T-helper 9 cell (primary cell): ENCODE measurements at places on chromosomes 7 and 10.

DNA sequence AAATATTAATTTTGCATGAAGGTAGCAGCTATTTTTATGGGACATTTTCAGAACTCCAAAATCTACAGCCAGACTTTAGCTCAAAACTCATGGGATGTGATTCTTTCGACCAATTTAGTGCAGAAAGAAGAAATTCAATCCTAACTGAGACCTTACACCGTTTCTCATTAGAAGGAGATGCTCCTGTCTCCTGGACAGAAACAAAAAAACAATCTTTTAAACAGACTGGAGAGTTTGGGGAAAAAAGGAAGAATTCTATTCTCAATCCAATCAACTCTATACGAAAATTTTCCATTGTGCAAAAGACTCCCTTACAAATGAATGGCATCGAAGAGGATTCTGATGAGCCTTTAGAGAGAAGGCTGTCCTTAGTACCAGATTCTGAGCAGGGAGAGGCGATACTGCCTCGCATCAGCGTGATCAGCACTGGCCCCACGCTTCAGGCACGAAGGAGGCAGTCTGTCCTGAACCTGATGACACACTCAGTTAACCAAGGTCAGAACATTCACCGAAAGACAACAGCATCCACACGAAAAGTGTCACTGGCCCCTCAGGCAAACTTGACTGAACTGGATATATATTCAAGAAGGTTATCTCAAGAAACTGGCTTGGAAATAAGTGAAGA, 112.3 kb downstream of the CFTR start:
- no peak for DNase-seq

DNA sequence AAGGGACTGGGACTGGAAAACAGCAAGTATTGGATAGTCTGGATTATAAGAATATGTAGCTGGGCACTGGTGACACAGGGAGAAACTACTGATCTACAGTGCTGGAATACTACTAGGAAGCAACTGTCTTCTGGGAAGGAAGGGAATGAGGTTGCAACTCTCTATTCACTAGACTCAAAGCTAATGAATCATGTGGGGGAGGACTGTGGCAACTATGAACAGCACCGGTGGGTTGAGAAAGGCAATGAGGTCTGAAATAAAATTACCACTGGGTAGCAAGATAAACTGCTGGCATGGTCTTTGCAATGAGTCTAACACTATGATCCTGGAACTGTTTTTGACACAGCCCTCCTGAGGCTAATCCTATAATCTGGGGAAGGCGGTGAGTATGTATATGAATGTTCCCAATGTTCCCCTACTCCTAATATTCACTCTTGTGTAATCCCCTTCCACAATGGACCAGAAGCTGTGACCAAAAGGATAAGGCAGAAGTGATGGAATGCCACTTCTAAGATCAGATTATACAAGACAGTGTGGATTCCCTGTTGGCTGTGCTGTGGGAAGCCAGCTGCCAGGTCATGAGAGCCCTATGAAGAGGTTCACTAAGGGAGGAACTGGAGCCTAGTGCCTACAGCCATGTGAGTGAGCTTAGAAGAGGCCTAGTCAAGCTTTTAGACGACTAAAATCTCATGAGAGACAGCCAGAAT, 101.3 kb upstream of the DNAJB12 start:
- no peak for DNase-seq

GRCh38 chr10:110524859-110525232, 27.1 kb downstream of the DUSP5 start:
- no peak for DNase-seq

- DNase-seq: no peak
Measured at GRCh38 chr10:14603534-14604102, 171.1 kb downstream of the FAM107B start.

DNA sequence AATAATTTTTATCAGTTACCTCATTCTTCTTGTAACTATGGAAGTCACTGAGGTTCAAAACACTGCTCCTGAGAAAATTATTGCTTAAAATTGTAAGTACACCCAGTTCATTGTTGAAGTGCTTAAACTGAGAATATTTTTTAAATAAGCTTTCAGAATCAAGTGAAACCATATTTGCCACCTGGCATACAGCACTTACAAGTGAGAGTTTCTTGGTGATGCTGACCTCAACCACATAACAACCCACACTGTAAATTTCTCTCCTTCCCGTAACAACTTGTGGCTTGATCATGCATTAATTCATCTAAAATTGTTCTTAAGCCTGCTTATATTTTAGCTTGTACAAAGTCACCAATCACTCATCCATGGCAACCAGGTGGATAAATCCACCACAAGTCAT, 34.0 kb downstream of the IMMP2L start:
- no peak for DNase-seq

- DNase-seq: no peak
Measured at GRCh38 chr10:58555170-58555929, 42.7 kb downstream of the BICC1 start.

- no peak for DNase-seq
Measured at GRCh38 chr7:44173911-44174693, 15.1 kb downstream of the GCK start.

DNA sequence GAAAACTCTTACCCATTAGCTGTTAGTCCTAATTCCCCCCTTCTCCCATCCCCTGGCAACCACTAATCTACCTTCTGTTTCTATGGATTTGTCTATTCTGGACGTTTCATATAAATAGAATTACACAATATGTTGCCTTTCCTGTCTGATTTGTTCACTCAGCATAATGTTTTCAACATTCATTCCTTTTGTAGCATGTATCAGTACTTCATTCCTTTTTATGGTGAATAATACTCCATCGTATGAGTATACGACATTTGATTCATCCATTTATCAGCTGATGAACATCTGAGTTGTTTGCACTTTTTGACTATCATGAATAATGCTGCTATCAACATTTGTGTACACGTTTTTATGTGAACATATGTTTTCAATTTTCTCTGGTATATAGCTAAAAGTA, 4.4 kb upstream of the FRAT1 start:
- no peak for DNase-seq

DNA sequence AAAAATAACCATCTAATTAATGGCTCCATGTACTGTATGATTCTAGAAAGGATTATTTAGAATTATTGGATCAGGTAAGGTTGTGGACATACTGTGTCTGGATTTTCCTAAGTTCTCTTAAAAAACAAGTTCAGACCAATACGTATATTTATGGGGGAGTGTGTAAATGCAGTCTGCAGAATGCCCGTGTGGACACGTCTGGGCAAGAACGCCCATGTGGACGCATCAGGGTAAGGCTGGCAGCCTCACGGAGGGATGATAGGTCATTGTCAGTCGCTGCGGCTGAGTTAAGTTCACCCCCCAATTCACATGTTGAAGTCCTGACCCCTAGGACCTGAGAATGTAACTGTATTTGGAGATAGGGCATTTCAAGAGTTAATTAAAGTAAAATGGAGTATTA, 160.0 kb upstream of the SHH start:
- DNase-seq: no peak

GRCh38 chr10:71188201-71188600, 24.2 kb upstream of the UNC5B start:
- no peak for DNase-seq

DNA sequence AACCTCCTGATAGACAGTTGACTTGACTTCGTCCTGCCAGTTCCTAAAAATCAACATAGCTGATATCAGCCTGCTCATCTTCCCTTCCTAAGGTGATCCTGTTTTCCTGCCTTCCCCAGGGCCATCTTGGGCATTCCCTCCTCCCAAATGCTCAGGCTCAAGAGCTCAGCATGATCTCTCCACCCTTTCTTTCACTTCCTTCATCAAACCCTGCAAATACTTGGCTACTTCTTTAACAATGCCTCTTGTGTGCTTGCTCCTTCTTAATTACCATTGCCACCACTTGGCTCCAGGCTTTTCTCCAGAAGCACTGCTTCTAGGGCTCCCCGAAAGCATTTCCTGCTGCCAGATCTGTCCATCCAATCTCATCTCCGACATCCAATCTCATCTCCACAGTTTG, 7.3 kb downstream of the FSCN3 start:
- DNase-seq: no peak

DNA sequence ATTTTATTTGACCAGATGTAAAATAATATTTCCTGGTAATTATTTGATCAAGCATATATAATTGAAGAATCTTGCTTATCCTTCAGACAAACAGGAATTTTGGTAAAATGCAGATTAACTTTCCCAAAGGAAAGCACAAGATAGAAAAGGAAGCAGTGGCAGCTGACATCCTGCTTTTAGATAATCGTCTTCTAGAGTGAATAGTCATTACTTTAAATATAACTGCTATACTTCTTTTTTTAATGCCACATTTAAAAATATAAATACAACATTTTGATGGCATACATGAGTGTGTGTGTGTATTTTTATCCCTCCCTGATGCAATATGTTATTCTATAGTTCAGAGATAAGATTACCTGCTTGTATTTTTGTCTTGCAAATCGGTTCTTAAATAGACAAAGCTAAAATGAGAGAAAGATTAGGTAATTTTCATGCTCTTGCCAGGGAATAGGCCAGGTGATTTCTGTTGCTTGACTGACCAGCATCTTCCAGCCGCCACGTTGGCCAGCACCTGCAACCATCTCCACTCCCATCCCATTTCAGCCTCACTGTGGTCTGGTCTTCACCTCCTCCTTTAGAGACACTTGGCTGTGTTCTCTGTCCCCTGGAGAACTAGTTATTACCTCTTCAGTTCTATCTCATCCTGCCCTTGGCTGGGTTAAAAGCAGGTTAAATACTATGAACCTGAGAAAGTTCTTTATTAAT, 58.1 kb downstream of the MDFIC start:
- DNase-seq: no peak

DNA sequence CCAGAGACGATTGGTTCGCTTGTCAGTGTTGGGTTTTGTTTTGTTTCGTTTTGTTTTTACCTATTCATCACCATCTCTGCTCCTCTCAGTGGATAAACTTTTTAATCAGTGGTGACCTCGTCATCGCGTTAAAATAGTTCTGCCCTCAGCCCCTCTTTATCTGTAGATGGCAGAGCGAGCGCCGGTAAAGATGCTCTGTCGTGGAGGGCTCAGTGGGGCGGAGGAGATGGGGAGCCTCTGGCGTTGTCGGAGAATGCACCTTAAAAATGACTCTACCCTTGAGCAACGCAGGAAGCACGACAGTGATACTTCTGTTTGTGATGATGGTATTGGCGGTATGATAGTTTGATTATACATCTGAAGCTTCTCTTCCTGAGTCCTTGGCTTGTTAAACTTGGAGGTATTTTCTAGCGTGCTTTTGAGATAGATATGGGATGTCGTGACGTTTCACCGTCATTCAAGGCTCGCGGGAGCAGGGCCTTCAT, 554 bp downstream of the CSGALNACT2 start:
- peak; percentile 48 for DNase-seq

GRCh38 chr10:133151543-133151972, 8.5 kb upstream of the KNDC1 start:
- DNase-seq: no peak

DNA sequence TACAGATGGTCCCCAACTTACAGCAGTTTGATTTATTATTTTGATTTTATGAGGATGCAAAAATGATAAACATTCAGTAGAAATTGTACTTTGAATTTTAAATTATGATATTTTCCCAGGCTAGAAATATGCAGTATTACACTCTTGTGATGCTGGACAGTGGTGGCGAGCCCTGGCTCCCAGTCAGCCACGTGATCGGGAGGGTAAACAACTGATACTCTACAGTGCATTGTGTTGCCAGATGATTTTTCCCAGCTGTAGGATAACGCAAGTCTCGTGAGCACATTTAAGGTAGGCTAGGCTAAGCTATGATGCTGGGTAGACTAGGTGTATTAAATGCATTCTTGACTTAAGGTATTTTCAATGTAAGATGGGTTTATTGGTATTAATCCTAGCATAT, 865.2 kb downstream of the SORCS3 start:
- no peak for DNase-seq

DNA sequence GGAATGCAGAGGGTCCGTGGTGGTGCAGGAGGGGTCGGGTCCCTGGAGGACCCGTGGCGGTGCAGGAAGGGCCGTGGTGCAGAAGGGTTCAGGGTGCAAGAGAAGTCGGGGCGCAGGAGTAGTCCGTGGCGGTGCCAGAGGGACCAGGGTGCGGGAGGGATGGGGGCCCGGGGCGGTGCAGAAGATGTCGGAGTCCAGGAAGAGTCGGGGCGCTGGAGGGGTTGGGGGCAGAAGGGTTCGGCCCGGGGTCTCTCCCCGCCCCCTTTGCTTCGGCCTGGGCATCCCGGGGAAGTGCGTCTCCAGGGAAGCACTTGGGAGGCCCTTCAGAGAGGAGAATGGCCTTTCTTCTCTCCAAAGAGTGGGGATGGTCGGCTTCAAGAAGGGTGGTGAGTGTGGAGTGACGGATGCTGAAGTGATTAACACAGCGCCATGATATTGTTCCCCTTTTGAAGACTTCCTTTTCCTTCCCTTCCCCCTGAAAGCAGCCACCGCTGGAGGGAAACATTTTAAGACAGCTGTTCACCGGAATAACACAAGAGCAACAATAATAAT, 997 bp downstream of the WDR37 start:
- DNase-seq: no peak

- no peak for DNase-seq
Measured at GRCh38 chr7:50156706-50157105, 63.7 kb upstream of the ZPBP start.

DNA sequence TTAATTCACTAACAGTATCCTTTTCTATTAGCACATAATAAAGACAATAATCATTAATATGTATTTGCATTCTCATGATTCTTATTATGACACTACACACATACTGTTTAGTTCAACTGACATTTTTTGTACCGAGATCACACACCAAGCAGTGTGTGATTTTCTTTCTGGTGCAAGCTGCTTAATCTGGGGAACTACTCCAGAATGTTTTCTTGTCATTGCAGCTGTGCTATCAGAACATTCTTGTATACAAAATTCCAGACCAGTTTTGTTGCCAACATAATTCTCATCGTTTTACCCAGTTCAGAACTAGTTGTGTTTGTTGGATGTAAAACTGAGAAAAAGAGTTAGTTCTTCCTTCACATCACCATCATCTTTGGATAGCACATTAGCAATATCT, 37.4 kb downstream of the VKORC1L1 start:
- DNase-seq: no peak

DNA sequence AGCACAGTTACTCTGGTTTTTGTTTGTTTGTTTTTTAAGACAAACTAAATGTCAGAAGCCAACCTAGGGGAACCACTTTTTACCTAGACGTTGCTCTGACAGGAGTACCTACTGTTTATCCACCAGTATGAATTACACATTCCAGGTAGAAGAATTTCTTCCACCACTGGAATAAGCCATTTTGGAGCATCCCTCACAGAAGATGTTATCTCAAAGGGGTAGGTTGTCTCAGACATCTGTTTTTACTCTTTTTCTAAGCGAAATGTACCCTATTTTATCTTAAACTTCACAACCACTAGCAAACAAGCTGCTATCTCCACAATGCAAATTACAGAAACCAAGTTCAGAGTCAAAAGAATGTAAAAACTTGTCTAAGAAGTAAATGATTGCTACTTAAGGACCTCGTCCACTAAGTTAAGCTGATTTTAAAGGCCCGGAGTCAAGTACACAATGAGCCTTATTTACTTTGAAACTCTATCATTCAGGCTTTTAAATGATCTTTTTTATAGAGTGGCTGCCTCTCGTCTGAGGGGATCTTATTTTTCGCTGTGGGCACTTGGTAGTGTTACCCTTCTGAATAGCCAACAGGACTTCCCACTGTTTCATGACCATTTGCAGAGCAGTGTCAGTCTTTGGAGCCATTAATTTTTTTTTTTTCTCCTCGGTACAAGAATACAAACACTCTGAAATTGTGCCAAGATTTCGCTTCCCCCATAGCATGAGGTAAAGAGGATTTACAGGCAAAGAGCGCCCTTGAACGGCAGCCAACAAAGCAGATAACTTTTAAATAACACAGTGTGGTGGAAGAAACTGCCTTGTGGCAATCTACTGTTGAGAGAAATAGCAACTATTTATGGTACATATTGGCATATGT, 15.7 kb upstream of the ARMC3 start:
- no peak for DNase-seq
